Astrocyte of the cerebellum (primary cell): ENCODE measurements at places on chromosomes 12 and 14.

DNA sequence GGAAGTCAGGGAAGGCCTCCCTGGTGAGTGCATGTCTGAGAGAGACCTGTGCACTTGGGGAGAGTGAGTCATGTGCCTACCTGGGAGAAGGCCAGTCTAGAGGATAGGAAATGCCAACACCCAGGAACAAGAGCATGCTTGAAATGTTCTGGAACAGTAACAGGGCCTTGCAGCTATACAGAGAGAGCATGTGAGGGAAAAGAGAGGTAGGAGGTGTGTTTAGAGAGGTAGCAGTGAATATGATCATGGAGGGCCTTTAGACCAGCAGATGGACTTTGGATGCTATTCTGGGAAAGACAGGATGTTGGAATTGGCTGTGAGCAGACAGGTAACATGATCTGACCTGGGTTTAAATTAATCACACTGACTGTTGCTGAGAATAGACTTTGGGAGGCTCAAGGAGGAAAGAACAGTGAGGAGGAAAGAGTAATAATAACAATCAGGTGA is 1143.6 kb downstream of the FLRT2 start:
- DNase-seq, result no peak

GRCh38 chr12:108930155-108930554 is 50.3 kb downstream of the DAO start:
- DNase-seq, result no peak

- DNase-seq, result no peak
These were observed 6.3 kb upstream of the RIN3 start for GRCh38 chr14:92507174-92507768.

DNA sequence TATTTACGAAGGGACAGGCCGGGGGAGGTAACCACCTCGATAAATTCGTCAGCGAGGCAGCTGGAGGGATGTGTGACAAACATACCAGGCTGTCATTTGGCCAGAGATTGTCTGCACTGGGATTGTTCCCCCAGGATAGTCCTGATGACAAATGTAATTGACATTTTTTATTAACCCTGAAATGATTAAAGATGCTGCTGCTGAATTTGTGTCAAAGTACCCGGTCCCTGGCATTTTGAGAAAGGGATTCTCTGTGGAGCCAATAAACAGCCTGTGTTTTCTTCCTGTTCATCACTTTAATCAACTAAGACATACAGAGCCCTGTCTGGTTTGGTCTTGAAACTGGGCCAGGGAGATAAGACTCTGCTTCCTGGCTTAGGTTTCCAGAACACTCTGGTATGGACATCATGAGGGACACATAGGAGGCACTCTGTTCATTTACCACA is 117.6 kb downstream of the SLC25A47 start:
- DNase-seq, result no peak

- no peak for DNase-seq
These were observed 215.2 kb upstream of the OTX2 start for GRCh38 chr14:57025456-57025855.
